PC-9 (cell line): ENCODE measurements at places on chromosomes 4 and X.

DNA sequence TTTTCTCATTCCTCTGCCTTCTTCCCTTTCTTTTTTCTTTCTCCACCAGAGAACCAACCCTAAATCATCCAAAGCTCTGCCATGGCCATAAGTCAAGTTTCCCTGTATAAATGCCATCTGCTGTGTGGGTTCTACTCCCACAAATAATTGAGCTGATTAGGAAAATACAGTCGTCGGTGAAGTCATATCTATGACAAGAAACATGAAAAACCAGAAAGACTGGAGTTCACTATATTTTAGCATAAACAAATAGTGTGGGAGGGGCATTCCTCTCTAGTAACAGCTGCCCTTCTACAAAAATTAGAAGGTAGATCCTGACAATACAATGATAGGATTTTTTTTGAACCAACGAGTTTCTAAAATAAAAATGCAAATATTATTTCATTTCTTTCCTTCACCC is 48.8 kb downstream of the SPOCK3 start:
- DNase-seq: no peak

- no peak for DNase-seq
These were observed 340.4 kb downstream of the NR3C2 start for GRCh38 chr4:148101790-148102189.

GRCh38 chrX:51737091-51737490 is 6.2 kb upstream of the GSPT2 start:
- DNase-seq: no peak

- DNase-seq: no peak
These were observed 95.5 kb upstream of the ZNF518B start for GRCh38 chr4:10552591-10553280.

DNA sequence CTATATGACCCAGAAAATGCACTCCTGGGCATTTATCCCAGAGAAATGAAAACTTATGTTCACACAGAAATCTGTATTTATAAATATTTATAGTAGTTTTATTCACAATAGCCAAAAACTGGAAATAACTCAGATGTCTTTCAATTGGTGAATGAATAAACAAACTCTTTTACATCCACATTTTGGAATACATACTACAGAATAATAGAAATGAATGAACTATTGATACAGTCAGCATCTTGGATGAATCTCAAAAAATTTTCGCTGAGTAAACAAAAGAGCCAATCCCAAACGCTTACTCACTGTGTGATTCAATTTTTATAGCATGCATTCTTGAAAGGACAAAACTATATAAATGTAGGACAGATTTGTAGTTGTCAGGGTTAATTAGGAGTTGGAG is 75.1 kb upstream of the HTR2C start:
- no peak for DNase-seq

GRCh38 chr4:81427344-81427821 is 44.3 kb downstream of the RASGEF1B start:
- DNase-seq: no peak
